AG08395 (cell line): ENCODE measurements at places on chromosomes 7 and 10.

GRCh38 chr7:19670806-19671205, 38.0 kb downstream of the POLR1F start:
- DNase-seq, result no peak

DNA sequence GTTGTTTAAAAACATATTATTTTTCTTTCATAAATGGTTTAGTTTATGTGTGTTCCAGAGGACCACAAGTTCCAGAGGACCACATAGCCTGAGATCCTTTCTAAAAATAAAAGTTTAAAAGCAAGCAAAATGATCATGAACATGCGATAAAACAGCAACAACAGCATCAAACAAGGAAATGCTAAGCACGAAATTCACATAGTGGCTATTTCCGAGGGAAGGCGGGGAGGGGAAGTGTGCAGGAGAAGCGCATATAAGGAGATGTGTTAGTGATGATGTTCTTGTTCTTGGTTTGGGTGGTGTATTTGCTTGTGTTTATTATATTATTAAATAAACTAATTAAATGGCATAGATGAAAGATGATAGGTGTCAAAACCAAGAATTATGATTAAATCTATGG, 1.2 kb downstream of the TBATA start:
- DNase-seq, result no peak

- peak; percentile 77 for DNase-seq
Measured at GRCh38 chr7:50449881-50450589, at the start of gene FIGNL1. FIGNL1 (minus strand) TSS chr7:50450350; CDS start chr7:50447287, 3,063 bp downstream.

DNA sequence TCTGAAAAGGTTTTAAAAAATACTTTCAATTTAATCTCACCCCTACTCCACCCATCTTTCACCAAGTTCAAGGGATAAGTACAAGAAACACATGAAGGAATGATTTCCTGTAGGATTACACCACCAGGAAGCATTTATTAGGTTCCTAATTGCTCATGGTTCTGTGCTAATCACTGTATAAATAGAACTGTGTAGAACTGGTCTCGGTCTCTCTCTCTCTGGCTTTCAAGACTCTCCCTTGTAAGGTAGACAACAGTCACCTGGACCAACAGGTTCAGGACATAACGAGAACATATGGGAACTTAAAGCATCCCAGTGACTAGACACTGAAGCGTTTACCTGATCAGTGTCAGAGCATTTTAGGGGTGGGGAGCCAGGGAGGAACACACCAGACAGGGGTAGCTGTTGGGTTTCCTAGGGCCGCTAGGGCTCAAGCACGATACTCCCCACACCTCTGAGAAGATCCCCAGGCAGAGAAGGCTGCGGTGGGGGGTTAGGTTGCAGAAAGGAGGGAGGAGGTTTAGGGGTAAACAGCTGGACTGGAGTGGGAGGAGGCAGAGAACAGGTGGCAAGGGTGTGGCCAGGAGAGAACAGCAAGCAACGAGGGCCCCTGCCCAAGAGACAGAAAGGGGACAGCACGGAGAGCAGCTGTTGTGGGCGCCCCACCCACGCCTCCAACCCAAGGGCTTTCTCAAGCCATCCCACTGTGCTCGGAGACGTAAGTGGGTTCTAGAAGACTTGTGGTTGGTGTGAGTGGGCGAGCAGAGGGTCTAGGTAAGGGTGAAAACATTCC, 52.5 kb upstream of the USP6NL start:
- DNase-seq, result no peak

GRCh38 chr7:1944619-1945210, 274.6 kb downstream of the ELFN1 start:
- no peak for DNase-seq

- DNase-seq, result no peak
Measured at GRCh38 chr7:127907110-127908040, 123.9 kb downstream of the LRRC4 start.

- peak; percentile 43 for DNase-seq
Measured at GRCh38 chr10:3783316-3783681, 1.7 kb downstream of the KLF6 start.

- no peak for DNase-seq
Measured at GRCh38 chr7:72313906-72314305, 98.2 kb downstream of the CALN1 start.

DNA sequence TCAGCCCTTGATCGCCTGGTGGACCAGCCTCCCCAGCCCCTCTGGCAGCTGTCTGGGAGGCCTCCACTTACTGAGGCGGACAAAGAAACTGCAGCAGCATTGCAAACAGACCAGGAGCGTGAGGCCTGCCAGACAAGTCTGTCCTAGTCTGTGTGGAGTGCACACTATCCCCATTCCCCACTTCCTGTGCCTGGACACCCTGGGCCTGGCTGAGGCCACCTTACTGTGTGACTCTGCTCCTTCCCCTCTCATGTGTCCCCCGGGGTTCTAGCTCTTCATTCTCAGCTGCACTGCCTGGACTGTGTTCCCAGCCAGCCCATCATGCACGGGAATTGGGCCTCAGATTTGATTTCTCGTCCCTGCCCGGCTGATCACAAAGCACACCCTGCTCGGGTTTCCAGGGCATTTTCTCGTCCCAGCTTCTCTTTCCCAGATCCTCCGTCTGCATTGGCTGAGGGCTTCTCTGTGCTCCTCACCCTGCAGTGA, 16.7 kb upstream of the C10orf90 start:
- no peak for DNase-seq

DNA sequence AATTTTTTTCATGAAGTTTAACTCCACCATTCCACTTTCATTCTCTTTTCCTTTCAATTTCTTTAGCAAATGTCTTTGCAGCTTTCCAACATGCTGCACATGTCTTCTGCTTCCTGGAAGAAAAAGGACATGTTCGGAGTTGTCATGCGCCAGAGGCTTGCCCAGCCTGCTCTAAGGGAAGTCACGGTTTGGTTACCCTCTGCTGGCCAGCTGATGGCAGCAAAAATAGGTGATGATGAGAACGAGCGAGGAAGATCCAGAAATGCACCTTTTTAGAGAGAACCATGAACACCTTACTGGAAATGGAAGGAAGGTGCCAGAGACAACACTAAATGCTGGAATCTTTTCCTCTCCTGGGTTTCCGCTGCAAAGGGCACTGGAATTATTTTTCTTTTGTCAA, 4.9 kb upstream of the ZSCAN21 start:
- DNase-seq, result no peak

GRCh38 chr10:14185316-14186045, 145.2 kb downstream of the FRMD4A start:
- no peak for DNase-seq

- DNase-seq, result no peak
Measured at GRCh38 chr10:102511583-102512274, 8.0 kb downstream of the SUFU start.

- no peak for DNase-seq
Measured at GRCh38 chr7:88910516-88910915, 115.0 kb upstream of the TEX47 start.

- no peak for DNase-seq
Measured at GRCh38 chr10:130141460-130141859, 5.3 kb downstream of the GLRX3 start.

GRCh38 chr7:103314852-103315251, 17.6 kb downstream of the PMPCB start:
- DNase-seq, result no peak

DNA sequence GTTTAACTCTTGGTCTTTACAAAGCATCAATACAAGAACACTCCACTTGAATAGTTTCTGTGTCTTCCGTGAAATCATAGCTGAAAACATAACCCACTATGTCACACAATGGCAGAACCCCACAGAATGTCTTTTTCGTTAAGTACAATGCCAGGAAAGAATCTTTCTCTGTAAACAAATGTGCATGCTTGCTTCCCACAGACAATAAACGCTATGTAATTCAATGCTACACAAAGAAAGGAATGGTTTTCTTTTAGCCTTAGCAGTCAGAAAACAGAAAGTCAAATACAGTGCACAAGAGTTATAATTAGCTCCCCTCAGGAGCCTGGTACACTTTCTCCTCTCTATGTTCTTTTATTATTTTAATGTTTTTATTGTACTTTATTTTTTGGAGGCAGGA, 186.1 kb downstream of the SRPK2 start:
- no peak for DNase-seq
